ENCODE measurements at places on chromosomes 5 and 9.

GRCh38 chr5:151204051-151204450 lies 19.8 kb downstream of the CCDC69 start:
- no peak for DNase-seq

GRCh38 chr9:96343515-96344360 lies 39.8 kb downstream of the SLC35D2 start:
- no peak for DNase-seq

DNA sequence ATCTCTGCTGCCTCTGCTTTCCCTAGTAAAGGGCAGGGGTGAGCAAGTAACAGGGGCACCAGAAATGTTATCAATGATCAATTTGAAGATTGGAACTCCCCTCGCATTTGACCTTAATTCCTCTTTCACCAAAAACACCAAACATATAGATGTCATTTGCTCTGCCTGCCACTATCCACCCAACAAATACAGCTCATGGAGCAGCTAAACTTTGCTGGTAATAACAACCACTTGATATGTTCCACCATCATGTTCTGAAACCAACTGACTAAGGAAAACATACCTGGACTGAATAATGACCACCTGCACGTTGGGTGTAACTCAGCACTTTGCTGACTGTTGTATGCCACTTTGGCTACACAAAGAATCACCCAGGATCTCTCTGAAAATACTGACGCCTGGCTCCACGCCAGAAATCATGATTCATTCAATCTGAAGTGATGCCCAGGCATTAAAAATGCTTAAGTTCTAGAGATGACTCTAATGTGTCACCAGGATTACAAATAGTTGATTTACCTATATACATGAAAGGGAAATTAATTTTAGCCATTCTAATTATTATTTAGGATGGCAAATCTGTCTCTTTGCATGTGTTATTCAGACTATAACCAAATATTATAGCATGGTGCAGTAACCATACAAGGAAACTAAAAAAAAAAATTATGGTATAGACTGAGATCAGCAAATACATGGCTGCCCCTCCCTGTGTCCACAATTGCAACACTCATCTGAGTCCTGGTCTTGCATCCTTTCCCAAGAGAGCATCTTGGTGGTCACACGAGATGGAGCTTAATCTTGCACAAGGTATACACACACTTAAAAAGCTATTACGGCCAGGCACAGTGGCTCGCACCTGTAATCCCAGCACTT lies 43.1 kb upstream of the TTC39B start:
- no peak for DNase-seq

DNA sequence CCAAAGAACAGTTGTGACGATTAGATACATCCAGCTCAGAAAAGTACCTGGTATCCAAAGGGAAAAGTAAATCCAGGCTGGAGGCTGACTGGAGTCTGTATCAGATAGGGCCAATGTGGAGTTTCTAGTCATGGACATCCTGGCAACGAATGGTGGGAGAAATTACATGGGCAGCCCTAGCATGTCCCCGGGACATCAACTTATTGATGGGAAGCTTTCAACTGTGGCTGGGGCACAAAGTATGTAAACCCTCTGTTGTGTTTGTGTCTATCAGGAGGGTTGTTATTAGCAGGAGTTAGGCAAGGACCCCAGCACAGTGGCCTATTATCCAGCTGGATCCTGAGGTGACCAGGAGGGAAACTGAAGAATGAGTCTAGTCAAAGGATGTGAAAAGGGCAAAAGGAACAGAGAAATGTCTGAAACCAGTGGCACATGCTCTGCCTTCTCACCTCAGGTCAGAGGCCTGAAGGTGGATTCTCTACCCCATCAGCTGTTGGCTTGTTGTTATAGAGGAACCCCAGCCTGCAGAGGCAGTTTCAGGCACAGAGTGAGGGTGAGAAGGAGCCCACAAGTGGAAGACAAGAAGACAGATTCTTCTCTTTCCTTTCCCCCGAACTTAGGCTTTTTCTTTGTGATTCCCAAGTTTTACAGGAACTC lies 19.9 kb downstream of the IFNW1 start:
- no peak for DNase-seq

Measured in NCI-H1092 treated with DMSO at 0.1 percent for 48 hours (cell line).